NCI-H1417 treated with DMSO at 0.1 percent for 48 hours (cell line): ENCODE measurements at places on chromosomes 5 and 9.
A peak's percentile ranks its signal among the peaks of the same experiment; 100 is the strongest.

GRCh38 chr5:34653708-34654107 lies 2.4 kb upstream of the RAI14 start:
- no peak for DNase-seq

GRCh38 chr9:126014726-126015125 lies 267.6 kb downstream of the PBX3 start:
- DNase-seq: no peak

DNA sequence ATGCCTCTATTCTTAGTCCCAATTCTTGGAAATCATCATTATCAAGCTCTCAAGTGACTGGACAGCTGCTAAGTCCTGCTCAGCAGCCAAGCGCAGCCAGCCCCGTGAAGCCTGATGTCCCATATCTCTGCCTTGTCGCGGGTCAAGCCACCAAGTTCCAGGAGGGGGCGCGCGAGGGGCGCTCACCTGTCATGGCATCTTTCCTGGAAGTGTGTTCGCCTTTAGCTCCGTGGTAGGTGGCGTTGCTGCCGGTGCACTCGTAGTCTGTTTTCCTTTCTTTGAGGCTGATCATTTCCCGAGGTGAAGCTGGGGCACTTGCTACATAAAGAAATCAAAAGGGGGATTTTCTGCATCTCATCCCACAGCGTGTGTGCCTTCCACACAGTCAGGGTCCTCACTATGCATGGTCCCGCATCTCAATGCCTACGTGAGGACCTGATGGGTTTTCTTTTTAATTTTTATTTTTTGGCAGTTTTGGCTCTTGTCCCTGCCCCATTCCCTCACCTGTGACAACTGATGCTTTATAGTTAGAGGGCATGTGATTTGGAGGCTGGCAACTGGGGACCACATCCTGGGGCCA lies 227.0 kb upstream of the DAP start:
- DNase-seq: peak; percentile 38

GRCh38 chr9:120366644-120367019 lies 213.3 kb downstream of the CDK5RAP2 start:
- no peak for DNase-seq

GRCh38 chr5:92364986-92365550 lies 982.0 kb upstream of the ARRDC3 start:
- DNase-seq: no peak

DNA sequence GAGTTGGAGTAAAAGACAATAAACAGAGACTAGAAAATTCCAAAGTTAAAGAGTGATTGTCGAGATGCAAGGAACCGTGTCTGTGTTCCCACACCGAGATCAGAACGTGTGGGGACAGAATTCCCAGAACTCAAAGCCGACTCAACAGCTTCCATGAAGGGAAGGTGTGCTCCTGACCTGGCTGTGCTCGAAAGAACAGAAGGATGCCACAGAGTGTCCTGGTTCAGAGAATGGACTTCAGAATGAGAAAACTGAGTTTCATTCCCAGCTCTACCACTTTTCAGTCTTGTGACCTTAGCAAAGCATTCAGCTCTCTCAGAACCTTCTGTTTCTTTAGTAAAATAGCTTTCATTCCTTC lies 420.0 kb upstream of the SLC30A5 start:
- no peak for DNase-seq

GRCh38 chr9:136618580-136619547 lies 43.9 kb upstream of the EGFL7 start:
- DNase-seq: no peak

GRCh38 chr5:1511048-1511447 lies 12.7 kb downstream of the LPCAT1 start:
- DNase-seq: no peak

DNA sequence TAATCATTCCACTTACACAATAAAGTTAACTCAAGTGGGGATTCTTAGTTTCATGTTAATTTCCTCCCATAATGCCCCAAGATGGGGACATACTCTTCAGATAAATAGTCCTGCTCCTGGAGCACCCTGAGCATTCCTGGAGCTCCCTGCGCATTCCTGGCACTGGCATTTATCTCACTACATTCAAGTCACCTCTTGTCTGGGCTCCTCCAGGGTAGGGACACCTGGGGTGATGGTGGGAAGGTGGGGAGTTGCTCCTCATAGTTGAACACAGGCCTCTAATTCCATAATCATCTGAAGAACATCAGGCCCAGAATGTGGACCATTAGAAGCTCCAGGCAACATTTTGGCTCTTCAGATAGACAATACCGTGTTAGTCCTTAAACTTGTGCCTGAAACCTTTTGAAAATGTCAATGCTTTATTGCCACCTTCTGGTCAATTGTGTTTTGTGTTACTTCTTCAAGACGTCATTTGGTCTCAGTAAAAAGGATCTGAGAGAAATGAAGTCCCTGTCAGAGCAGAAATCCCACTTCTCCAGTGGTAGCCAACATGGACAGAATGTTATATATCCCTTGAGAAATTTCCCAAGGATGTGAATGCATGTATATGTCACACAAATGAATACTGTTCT lies 14.2 kb upstream of the AGGF1 start:
- DNase-seq: no peak

- no peak for DNase-seq
These were observed 82.6 kb downstream of the GALNT10 start for GRCh38 chr5:154273028-154273617.

- DNase-seq: no peak
These were observed 23.5 kb upstream of the TRIM32 start for GRCh38 chr9:116663581-116663980.

DNA sequence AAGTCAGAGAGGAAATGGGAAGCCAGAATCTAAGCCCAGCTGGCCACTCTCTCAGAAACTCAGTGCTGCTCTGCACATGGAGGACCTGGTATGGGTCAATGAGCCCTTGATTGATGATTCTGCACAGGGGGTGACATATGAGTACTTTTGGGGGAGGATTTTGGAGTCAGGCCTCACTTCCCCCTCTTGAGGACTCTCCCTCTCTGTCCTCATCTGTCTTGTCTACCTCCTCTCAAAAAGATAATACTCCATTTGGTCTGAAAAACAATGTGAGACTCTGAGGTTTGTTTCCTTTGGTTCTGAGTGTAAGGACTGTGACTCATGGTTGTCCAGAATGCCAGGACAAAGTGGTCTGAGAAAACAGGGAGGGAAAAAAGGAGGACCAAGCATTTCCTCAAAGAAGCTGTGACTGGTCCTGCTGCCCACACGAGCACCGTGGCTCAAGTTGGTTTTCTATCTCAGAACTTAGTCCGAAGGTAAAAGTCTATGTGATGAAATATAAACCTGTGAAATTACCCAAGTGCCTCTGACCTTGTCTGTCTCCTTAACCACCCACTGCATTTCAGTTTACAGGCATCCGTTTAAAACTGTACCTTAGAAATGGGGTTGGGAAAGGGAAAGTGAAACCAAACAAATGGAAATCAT lies 11.1 kb downstream of the TTC39B start:
- DNase-seq: no peak

- DNase-seq: no peak
These were observed 590.4 kb upstream of the PTGER4 start for GRCh38 chr5:40089269-40089668.

DNA sequence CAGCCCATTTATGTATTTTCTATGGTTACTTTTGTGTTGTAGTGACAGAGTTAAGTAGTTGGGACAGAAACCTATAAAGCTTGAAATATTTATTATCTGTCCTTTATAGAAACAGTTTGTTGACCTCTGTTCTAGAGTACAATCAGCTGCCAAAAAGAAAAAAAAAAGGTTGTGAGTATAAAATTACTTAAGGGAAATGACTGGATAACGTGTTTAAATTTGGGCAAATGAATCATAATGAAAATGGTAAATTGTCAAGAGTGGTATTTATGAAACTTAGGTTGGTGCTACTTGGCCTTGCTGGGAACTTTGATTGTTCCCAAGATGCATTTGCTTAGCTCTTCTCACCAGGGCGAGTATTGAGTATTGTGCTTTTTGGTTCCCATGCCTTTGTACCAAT lies 70.2 kb upstream of the IL6ST start:
- no peak for DNase-seq

DNA sequence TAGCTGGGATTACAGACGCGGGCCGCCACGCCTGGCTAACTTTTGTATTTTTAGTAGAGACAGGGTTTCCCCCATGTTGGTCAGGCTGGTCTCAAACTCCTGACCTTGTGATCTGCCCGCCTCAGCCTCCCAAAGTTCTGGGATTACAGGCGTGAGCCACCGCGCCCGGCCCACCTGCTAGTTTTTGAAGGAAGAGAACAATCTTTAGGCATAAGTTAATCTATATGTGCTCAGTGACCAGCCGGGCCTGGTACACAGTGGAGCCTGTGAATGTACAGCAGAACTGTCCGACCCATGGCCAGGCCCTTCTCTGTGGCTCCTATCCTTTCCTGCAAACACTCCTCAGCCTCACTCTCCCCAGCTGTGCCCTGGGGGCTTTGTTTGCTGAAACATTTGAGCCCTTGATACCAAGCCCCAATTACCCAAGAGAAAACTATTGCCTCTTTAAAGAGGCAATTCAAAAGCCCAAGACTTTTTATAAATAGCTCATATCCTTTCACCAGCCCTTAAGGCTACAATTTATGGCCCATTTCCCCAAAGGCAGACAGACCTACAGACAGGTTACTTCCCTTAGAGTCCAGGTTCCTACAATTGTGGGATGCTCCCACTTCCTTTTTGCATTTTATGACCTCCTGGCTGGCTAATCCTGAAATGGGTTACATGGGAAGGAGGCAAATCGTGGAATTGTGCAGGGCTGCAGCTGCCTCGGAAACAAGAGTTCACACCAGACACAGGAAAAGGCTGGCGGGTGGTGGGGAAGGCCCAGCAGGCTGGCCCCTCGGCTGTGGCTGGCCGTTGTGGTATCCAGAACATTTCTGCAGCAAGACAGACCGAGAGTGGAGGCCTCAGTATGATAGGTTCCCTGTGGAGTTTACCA lies 37.5 kb downstream of the SPRY4 start:
- DNase-seq: no peak

- DNase-seq: no peak
These were observed 58.2 kb upstream of the GGTA1 start for GRCh38 chr9:121557581-121558447.

GRCh38 chr9:35598866-35599590 lies 6.0 kb upstream of the TESK1 start:
- DNase-seq: no peak

- no peak for DNase-seq
These were observed 562.3 kb downstream of the KIF4B start for GRCh38 chr5:155575861-155576260.

DNA sequence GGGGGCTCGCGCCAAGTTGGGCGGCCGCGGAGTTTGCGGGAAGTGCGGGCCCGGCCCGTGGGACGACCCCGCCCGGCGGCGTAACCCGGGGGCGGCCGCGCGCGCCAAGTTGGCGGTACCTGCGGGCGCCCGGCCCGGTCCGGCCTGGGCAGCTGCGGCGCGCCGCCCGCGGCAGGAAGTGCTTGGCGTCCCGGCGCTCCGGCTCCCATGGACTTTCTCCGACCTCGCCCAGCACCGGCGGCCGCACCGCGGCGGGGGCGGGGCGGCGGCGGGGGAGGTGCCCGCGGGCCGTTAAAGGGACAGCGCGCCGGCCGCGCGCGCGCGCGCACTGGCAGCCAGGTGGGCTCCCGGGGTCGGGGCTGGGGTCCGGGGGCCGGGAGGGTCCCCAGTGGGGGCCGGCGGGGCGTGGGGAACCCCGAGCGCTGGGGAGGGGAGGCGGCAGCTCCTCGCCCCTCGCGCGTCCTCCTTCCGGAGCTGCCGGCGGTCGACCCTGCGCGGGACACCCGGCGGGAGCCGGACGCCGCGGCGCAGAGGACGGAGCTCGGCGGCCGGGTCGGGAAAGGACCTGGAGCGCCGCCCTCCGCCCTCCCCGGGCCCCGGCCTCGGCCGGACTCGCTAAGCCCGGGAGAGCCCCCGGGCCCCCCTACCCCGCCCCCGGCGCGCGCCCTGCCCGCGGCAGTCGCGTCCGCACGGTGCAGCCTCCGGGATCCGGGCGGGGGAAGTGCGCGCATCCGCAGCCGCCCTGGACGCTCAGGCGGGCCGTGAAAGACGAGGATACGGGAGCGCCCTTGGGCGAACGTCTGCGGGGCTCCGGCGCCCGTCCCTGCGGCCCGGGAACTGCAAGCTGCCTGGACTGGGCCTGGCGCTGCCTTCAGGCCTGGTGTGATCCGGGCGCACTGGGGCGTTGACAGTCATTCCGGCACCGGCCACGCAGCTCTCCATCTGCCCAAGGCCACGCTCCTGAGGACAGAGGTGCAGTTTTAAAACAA lies at the start of gene NACC2:
NACC2 (minus strand) TSS at position 220 of the 989 bp plus-strand sequence. CDS start 44,768 bp downstream, outside the sequence.
- DNase-seq: no peak

GRCh38 chr5:175682664-175683063 lies 24.8 kb downstream of the HRH2 start:
- no peak for DNase-seq

GRCh38 chr9:28407351-28407750 lies 834.1 kb upstream of the C9orf72 start:
- no peak for DNase-seq

GRCh38 chr5:52684051-52684450 lies 103.7 kb upstream of the ITGA1 start:
- no peak for DNase-seq

DNA sequence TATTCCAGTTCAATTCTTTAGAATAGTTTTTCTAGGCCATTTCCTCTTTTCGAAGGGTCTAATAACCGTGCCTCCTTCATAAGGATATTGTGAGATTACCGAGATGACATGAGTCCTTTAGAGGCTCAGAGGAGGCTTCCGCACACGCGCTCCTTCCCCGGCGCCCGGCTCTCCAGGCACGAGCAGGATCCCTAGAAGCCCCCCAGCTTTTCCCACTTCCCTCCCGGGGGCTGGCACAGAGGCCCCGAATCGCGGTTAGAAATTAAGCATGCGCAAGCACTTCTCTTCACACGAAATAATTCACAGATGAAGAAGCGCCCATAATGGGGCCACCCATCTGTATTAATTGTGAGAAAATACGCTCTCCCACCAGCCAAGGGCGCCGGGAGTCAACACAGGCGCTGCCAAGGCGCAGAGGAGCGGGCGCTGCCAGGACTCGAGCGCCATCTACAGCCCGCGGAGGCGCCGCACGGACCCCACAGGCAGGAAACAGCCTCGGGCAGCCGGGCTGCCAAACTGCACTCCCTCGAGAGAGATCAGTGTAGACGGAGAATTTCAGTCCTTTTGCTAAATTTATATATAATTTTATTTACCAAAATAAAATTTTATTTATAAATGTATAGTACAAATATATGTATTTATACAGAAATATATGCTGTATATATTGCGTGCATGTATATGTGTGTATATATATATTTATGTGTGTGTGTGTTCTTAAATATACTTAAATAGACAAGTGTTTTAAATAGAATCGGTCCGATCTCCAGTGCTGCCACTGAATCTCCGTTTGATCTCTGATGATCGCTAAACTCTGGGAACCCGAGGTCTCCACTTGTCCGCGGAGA lies 258.1 kb upstream of the NFIL3 start:
- no peak for DNase-seq

DNA sequence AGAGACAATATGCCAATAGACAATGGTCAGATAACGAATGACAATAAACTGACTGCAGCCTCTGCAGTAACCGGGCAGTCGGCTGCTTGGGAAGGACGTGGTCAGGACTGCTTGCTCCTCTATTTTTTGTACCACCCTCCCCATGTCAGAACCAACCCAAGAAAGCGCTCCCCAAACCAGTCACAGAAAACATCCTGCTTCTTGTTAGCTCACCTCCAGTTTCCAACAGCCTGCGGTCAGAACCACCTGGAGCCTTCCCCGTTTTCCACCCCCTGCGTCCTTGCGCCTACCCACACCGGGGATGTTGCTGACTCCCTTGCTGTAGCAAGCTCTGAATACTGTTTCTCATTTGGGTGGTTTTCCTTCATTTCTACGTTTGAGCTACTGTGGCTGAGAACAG lies 1.7 kb upstream of the MRNIP start:
- no peak for DNase-seq

GRCh38 chr5:111251921-111252320 lies 27.7 kb downstream of the CAMK4 start:
- DNase-seq: no peak

- DNase-seq: no peak
These were observed 96.3 kb downstream of the UNC13B start for GRCh38 chr9:35257986-35258659.
